ENCODE measurements at places on chromosomes 2 and 18.

GRCh38 chr18:55376387-55376786 lies 211.6 kb downstream of the TCF4 start:
- no peak for DNase-seq

DNA sequence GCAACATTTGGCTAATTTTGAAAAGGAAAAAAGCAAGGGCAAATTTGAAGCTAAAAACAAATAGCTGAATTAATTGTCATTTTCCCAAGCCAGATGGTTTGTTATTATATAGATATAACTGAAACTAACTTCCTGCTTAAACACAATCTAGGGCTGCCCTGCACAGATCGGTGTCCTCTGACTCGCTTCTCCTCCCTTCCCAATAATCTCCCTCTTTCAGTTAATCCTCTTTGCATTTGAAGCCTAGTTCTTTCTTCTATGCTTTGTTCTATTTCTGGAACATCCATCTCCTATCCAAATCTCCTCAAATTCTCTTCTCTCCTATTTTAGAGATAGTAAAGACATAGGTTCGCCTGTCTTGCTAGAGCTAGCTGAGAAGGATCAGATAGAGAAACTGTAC lies 328.1 kb downstream of the SLC8A1 start:
- no peak for DNase-seq

- DNase-seq, result no peak
These were observed 310.6 kb upstream of the SPRED2 start for GRCh38 chr2:65742977-65743376.

GRCh38 chr2:2572393-2573204 lies 241.5 kb upstream of the MYT1L start:
- no peak for DNase-seq

DNA sequence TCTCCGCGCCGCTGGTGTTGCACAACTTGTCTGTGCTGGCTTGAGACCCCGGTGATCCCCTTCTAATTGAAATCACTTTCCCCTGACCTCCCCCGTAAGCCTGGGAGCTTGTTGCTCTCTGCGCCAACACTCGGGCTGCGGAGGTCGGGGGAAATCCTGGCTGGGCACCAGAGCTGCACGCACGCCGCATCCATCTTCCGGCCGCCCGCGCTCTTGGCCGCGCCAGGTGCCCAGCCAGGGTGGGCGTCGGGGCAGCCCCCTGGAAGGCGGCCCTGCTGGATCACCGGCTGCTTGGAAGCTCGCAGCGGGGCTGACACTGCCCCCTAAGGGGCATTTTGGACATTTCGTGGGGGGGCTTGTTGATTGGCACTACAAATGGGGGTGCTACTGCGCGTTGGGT lies 280.3 kb upstream of the SKOR2 start:
- no peak for DNase-seq

- DNase-seq, result no peak
These were observed 4.7 kb upstream of the ADNP2 start for GRCh38 chr18:80104364-80104779.

DNA sequence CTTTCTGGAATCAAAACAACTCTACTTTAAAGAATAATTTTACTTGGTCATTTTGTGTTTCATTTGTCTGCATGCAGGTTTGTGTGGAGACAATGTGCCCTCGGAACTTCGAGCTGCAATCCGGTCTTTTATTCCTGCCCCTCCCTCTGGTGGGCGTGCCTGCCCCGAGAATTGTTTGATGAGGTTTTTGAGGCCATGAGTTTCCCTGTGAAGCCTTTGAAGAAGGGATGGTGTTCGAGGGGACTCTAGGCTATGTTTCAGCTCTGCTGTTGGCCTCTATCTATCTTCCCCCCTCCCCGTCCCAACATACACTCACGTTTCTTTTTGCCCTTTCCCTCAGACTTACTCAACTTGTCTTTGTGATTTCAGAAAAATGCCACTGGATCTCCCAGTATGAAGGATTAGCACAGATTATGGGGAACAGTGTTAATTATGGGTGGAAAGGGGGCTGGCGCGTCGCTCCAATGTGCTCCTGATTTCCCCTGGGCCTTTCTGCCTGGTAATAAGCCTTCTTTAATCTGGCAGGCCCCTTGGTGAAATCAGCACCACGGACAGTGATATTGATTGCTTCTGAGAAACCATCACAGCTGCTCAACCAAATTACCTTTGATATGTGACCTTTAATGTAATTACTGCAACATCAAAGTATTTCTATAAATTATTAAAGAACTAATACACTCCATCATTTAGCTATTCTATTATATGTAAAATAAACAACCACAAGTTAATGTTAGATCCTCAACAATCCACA lies 82.2 kb downstream of the CELF4 start:
- DNase-seq, result no peak

DNA sequence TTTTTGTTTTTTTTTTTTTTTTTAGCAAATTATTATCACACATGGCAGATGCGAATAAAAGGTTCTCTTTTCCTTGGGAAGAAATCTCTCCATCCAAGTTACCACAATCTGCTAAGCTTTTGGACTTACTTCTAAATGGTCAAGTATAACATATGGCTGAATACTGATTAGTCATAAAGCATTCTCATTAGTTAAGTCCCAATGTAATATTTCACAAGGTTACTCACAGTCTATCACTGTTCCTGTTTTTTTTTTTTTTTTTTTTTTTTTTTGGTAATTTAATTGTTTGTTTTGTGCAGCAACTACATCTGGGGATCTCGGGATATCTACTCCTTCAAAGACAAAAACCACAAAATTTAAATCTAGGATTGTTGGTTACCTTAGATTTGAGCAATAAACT lies 771.7 kb downstream of the CPS1 start:
- DNase-seq, result no peak

DNA sequence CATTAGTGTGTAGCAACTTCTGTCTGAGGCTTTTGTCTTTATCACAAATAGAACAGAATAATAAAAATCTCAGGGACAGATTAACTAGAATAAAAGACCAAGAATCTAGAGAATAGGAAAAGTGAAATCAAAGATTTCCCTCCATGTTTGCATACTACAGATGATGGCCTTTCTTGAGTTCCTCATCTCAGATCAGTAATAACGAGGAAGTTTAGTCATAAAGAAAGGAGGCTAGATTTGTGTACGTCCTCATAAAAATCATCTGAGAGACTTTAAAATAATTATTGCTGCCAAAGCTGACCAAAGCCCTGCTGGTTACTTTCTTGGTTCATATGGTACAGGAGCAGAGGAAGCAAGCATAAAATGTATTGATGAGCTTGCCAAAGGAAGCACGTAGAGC lies 117.3 kb downstream of the MIB1 start:
- no peak for DNase-seq

GRCh38 chr2:98454500-98455235 lies 10.0 kb downstream of the INPP4A start:
- no peak for DNase-seq

Measured in stimulated activated CD4-positive, alpha-beta T cell treated with anti-CD3 and anti-CD28 coated beads, TNF-alpha, amount 100 ng/mL, for 1 hour (primary cell).